ENCODE measurements at places on chromosomes 6 and 20.

DNA sequence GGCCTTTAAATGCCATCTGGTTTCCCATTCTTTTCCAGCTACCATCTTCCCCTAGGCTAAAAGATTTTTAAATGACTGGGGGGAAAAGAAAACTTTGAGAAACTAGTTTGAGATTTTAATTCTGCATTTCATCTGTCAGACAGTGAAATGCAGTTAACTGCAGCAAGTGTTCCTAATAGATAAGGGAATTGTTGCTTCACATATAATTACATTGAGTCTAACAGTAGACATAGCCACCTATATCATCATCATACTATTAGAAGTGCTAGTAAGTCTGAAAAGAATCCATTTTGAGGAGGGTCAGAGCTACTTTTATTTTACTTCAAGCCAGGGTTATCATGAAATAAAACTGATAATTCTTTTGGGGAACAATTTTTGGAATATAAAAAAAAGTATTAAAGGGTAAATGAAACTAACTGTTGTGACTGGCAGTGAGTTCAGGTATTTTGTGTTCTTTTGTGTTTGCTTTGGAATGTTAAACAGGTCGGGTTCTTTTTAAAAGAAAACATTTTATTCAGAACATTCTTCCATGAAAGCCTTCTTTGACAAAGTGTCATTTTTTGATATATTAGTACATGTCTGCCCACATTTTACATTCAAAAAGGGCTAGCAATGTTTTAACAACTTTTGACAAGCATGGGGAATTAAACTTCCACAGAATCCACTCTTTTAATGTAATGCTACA, 170.1 kb downstream of the HS3ST5 start:
- no peak for DNase-seq

- DNase-seq: no peak
These were observed 3.0 kb downstream of the TCEA2 start for GRCh38 chr20:64065974-64066343.

DNA sequence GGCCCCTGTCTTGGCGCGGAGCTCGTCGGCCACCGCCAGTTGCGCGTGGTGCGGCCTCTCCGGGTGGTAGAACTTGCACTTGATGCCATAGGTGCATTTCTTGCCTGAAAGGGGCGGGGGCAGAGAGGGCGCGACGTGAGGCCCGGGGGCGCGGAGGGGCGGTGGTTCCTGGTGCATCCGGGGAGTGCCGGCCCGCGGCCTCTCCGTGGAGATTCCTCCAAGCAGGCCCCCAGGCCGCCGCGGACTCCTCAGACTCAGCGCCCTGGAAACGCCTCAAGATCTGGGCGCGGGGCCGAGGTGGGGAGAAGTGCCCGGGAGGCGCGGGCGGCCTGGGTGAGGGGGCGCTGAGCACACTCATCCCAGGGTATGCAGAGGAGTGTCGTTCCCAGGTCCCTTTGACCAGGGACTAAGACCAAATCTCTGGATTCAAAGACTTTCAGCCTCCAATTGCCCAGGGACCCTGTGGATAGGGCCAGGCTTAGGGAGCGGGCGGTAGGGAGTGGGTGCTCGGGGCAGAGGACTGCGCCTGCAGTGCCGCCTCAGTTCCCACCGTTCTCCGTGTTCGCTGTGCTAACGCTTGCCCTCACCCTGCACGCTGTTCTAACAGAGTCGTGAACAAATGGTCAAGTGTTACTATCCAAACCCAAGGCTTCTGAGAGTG, 33.3 kb downstream of the ZC3H12D start:
- no peak for DNase-seq

- no peak for DNase-seq
These were observed 42.7 kb downstream of the SASH1 start for GRCh38 chr6:148385379-148385778.

DNA sequence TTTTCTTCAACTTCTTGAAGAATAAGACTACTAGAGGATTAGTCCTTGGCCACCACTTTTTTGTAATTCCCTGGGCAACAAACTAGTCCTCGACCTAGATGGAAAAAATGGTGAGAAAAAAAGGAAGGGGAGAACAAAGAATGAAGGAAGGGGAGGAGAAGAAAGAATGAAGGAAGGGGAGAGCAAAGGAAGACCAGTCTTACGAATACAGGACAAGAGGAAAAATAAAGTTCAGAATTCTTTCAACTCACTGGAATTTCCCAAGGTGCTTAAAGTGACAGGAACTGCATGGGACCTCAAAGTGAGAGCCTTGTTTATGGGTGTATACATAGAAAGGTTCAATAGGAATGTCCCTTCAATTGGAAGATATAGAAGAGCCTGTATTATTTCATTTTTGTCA, 509.3 kb upstream of the JARID2 start:
- no peak for DNase-seq

- DNase-seq: no peak
These were observed 106.1 kb downstream of the NOL4L start for GRCh38 chr20:32479012-32479411.

DNA sequence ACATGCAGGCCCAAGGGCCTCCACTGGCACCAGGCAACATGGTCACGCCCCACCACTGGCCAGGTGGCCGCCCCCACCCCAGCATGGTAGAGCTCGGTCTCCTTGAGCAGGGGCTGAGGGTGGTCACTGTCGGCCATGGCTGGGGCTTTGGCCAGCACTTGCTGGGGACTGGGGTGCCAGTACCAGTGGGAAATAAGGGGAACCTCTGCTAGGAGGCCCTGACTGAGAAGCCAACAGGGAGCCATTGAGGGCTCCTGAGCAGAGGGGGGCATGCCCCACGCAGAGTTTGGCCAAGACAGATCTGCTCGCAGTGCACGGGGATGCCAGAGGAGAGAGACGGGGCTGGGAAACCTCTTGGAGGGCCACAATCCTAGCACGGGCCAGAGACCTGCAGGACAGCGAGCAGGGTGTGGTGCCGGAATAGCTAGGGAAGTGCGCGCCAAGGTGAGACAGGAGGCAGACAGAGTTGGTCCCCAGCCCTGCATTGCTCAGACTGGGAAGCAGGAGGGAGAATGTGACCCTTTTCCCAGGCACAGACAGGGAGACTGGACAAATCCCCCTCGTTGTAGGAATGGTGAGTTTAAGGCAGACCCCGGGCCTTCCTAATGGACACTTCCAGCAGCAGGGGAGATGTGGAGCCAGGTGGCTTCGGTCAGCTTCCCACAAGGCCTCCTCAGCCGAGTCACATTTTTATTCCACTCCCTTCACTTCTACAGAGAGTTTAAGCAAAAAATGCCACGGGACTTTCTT, 179.0 kb upstream of the CST7 start:
- peak; percentile 48 for DNase-seq

- peak; percentile 89 for DNase-seq
These were observed 5.1 kb upstream of the BPI start for GRCh38 chr20:38298768-38299288.

- DNase-seq: no peak
These were observed 1.3 kb upstream of the KCNQ2 start for GRCh38 chr20:63473555-63474449.

- DNase-seq: no peak
These were observed 150.6 kb downstream of the HIVEP2 start for GRCh38 chr6:142794424-142794823.

- no peak for DNase-seq
These were observed 1.2 kb upstream of the TMEM217 start for GRCh38 chr6:37259191-37259590.

DNA sequence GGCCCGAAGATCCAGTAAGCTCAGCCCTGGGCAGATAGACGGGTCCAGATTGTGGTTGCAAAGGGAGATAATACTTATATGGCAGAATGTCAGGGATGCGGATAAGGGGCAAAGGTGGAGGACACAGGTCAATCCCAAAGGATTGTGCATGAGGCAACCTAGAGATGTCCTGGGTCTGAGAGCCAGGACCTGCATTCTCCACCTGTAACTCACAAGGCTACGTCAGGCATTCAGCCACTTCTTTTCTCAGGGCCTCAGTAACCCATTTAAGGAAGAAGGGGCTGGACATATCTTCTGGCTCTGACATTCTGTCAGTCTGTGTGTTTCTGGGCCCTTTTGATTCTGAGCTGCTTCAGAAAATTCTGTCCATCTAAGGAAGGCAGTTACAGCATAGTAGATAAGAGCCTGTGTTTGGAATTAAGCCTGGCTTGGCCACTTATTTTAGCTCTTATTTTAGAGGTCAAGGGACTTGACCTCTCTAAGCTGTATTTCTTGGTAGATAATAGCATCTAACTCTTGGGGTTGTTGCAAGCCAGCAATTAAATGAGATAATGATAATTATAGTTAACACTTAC, 40.2 kb downstream of the CNBD2 start:
- peak; percentile 8 for DNase-seq

GRCh38 chr20:22412977-22413868, 171.1 kb downstream of the FOXA2 start:
- DNase-seq: no peak

GRCh38 chr6:167049275-167049674, 50.1 kb downstream of the CEP43 start:
- no peak for DNase-seq

- no peak for DNase-seq
These were observed 305.9 kb downstream of the LAMA2 start for GRCh38 chr6:129188795-129189194.

GRCh38 chr20:22905658-22906057, 129.5 kb upstream of the SSTR4 start:
- DNase-seq: no peak

- no peak for DNase-seq
These were observed 30.9 kb upstream of the CCN5 start for GRCh38 chr20:44684047-44684967.

DNA sequence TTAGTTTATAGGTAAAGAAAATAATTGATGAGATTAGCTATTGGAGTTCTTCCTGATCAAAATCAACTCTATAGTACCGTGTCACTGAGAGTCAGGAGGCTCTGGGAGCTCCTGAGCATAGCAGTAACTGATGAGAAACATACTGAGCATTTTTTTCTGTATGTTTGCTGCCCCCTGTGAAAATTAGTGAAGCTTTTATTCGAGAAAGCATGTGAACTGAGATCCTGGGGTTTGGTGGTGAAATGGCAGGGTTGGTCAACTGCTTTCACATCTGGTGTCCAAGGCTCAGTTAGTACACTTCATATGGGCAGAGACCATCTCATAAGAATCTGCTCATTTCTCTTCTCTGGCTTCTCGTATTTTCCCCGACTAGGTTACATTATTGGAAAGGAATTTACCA, 4.1 kb upstream of the ABT1 start:
- no peak for DNase-seq

All from suprapubic skin (tissue), 4 donors.